ENCODE measurements at places on chromosomes 1 and 21. TPM values are rescaled to one million over a fixed set of nuclear protein-coding genes. Genes with fewer than 3 reads are reported as not detected.

Gene GLMN
- 22.7 TPM for total RNA-seq

Gene TMEM222
- 39.1 TPM for total RNA-seq

DNA sequence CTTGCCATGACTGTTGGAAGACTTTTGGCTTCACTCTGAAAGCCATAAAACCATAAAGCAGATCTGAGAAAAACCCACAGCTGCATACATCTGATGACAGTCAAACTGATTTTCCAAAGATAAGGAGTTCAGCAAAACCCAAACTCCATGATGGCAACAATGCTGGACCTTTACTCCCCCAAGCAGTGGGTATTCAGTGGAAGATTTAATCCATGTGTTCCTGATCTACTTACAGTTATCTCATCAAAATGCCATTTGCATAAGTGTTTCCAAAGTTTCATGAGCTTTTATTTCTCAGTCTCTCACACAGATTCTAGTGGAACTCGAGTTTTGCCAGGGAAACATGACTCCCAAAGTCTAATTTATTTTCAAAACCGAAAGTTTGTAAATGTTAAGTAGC, 184.9 kb downstream of the ZC3H11B start:
- no peak for DNase-seq

DNA sequence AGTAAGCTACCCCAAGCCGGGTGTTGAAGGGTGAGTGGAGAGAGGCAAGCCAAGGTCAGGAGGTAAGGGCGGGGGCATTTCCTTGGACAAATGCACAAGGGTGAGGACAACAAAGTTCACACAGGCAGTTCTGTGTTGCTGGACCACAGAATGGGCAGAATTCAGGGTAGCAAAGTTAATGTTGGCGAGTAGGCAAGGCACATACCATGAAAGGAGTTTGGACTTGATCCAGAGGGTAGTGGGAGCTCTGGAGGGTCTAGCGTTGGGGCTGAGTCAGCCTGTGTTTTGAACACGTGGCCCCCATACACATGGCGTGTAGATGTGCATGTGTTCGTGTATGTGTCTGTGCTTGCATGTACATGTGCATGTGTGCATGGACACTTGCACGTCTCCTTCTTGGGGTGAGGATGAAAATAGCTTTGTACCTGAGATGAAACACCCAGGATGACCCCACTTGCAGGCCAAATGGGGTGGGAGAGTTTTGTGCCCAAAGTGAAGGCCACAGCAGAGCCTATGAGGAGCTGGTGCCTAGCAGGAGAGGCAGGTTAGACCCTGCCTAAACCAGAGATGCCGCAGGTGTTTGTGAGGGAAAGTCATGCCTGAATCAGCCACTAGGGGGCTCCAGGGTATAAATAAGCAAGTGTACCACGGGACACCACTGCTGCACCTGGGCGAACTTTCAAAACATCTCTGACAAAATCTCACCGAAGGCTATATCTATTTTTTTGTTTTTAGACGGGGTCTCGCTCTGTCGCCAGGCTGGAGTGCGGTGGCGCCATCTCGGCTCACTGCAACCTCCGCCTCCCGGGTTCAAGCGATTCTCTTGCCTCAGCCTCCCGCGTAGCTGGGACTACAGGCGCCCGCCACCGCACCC, 21.8 kb downstream of the SLC27A3 start:
- DNase-seq, result no peak

- no peak for DNase-seq
Measured at GRCh38 chr1:94528299-94528698, 13.3 kb downstream of the F3 start.

DNA sequence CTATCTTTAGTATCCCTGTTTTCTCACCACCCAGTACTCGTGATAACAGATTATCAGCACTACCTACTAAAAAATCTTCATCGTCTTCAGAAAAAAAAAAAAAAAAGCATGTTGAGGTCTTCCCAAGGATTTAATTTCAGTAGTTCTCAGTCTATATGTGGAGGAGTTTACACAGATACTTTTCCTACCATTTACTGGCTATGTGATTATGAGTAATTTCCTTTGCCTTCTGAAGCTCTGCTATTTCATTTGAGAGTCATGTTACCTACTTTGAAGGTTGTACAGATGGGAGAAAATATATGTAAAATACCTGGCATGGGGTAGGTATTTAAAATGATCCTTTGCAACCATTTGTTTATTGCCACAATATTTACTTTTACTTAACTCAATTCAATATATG, 399.7 kb downstream of the NEGR1 start:
- no peak for DNase-seq

Gene S100A4
- 12.7 TPM for total RNA-seq

- DNase-seq, result no peak
Measured at GRCh38 chr1:172417557-172417956, 2.9 kb upstream of the C1orf105 start.

- no peak for DNase-seq
Measured at GRCh38 chr1:111441573-111442192, 7.4 kb downstream of the WDR77 start.

- DNase-seq, result no peak
Measured at GRCh38 chr1:118905196-118905595, 82.9 kb downstream of the TBX15 start.

DNA sequence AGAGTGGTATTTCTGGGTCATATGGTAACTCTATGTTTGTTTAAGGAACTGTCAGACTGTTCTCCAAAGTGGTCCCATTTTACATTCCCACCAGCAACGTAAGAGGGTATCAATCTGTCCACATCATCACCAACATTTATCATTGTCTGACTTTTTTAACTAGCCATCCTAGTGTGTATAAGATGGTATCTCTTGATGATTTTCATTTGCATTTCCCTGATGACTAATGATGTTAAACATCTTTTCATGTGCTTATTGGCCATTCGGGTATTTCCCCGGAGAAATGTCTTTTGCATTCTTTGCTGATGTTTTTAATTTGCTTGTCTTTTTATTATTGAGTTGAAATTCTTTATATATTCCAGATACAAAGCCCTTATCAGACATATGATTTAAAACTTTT, 370.1 kb upstream of the NR5A2 start:
- no peak for DNase-seq

GRCh38 chr1:109919303-109919702, 8.7 kb downstream of the CSF1 start:
- no peak for DNase-seq

GRCh38 chr21:36757196-36757595, 58.3 kb downstream of the SIM2 start:
- DNase-seq, result no peak

GRCh38 chr1:52558941-52559340, 6.0 kb upstream of the TUT4 start:
- DNase-seq, result no peak

DNA sequence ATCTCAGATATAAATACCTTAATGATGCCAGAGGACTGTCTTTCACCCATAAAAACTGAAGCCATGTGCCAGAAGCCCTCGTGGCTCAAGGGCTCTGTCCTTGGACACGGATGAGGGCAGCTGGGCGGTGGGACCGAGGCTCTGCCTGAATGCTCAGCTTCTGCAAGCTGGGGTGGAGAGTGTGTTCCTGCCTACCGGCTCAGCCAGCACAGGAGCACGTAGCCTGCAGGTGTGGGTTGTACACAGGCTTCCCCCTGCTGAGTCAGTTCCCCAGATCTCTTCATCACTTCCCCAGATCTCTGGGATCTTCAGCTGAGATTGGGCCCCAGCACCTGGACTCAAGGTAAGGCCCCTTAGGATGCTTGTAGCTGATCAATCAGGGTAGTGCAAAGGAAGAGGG, 15.4 kb downstream of the KCNJ15 start:
- no peak for DNase-seq

- no peak for DNase-seq
Measured at GRCh38 chr1:28111157-28111556, 22.7 kb upstream of the EYA3 start.

DNA sequence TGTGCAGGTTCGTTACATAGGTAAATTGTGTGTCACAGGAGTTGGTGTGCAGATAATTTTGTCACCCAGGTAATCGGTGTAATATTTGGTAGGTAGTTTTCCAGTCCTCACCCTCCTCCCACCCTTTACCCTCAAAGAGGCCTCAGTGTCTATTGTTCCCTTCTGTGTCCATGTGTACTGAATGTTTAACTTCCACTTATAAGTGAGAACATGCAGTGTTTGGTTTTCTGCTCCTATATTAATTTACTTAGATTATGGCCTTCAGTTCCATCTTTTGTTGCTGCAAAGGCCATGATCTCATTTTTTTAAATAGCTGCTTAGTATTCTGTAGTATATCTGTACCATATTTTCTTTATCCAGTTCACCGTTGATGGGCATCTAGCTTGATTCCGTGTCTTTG, 87.3 kb downstream of the RPS6KC1 start:
- DNase-seq, result no peak

DNA sequence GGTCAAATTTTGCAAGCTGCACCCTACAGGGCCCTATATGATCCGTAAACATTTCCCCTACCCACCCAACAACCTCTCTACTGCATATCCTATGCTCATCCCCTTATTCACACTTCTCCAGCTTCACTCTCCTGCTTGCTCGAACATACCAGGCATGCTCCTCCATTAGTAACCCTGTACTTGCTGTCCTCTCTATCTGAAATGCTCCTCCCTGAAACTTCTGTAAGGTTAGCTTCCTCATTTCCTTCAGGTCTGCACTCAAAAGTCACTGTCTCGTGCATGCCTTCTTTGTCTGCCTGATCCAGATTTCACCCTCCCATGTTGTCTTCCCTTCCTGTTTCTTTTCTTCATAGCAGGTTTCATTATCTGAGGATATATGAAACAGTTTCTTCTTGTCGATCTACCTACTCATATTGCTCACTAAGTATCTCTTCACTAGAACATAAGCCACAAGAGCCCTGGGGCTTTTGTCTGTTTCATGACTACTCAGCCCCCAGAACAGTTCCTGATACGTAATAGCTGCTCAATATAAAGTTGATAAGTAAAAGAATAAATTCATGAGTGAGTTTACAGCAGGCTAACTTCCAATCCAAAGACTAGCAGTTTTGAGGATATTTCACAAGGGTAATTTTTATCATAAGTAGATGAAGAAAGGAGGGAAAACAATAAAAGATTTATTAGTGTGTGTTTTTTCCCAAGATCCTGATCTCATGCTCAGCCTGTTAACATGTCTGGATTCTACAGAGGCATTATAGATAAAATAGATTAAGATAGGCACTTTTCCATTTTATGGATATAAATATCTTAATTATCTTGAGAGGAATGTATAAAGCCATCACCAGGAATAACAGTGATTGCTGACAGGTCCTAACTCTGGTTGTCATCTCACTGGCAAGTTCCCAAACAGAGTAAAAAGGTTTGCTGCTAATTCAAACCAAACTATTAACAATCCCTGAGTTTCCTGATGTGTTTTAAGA, 392.5 kb upstream of the ESRRG start:
- DNase-seq, result no peak

Gene COL6A1
- total RNA-seq, result 611 TPM

- DNase-seq, result peak; percentile 43
Measured at GRCh38 chr1:26786437-26787380, 1.0 kb upstream of the PIGV start.
